ENCODE measurements at places on chromosomes 2 and 18.

GRCh38 chr2:9291866-9292265 is 85.3 kb downstream of the ASAP2 start:
- DNase-seq: no peak

DNA sequence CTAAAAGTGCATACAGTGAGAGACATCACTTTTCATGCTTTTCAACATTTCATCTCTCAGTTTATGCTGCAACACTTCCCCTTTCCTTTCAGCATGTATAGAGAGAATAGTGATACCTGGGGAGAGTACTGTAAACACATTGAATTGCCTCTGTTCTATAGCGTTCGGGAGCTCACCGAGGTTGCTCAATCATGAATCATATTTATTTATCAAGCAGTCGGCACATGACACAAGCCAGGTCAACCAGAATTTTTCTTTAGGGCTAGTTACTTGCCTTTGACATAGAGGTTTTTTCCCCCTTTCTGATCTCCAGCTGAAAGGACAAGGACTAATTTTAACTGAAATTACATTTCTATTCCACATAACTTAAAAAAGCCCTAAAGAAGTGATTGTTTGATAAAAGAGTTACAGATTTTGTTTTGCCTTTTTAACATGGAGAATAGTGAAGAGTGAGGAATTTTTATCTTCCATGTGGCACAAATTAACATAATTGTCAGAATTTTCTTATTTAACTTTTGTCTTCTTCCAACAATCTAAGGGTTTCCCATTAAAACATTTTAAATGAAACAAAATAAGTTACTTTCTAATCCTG is 690.9 kb upstream of the TMEFF2 start:
- no peak for DNase-seq

DNA sequence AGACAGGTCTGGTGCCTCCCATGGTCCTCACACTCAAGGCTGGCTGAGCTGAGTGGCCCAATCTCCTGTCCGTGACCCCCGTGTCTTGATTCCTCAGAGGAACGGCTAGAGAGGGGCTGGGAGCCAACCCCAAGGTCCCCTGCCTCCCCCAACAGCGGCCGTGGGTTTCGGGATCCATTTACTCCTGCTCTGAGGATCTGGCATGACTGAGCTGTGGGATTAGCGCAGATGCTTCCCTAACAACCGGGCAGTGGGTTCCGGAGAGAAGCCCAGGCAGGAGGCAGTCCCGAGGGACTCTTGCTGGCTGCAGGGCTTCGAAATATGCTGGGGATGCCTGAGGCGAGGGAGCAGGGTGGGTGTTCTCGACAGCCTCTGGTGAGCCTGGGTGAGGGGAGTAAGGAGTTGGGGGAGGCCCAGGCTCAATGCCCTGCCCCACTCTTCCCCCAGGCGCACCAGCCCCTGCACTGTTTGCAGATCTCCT is 18.9 kb downstream of the GPR35 start:
- no peak for DNase-seq

- no peak for DNase-seq
These were observed 4.4 kb upstream of the KYNU start for GRCh38 chr2:142872882-142873724.

GRCh38 chr2:106581755-106582147 is 94.6 kb downstream of the CD8B2 start:
- DNase-seq: no peak

DNA sequence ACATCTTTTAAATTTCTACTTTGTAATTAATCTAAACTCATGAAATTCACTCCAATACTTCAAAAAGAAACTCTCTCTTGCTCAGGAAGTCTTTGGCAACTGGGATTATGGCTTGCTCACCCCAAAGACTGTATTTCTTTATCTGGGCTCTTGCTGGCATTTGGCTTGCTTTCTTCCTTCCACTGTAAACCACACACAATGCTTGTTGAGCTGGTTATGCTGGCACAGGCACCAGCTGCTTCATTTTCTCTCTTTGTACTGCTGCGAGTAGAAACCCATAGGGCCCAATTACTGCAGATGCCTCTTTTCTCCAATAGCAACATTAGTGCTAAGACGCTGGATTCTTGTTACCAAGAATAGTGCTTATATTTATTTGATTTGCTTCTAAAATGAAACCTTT is 51.4 kb downstream of the SLC38A11 start:
- DNase-seq: no peak

Data from H54 (cell line).